GF-D8 (cell line): ENCODE measurements at places on chromosomes 11 and 22.
A peak's percentile ranks its signal among the peaks of the same experiment; 100 is the strongest.

DNA sequence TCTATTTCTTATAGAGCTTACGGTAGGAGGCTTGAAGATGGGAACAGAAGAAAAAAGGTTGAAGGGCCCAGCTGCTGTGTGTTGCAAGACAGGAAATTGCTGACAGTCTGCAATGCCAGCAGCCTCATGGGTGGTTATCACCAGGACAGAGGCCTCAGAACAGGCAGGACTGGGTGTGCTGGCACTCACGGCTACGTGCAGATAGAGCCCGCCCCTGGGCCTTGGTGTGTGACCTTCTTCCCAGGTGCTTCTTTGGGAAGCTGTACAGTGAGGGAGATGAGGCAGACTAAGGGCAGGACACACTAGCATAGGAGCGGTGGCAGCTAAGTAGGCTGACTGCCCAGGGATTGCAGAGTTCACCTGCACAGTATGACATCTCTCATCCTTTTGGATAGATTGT is 12.6 kb downstream of the PRAME start:
- DNase-seq, result peak; percentile 89

GRCh38 chr22:36738416-36739020 is 35.0 kb upstream of the CACNG2 start:
- DNase-seq, result no peak

DNA sequence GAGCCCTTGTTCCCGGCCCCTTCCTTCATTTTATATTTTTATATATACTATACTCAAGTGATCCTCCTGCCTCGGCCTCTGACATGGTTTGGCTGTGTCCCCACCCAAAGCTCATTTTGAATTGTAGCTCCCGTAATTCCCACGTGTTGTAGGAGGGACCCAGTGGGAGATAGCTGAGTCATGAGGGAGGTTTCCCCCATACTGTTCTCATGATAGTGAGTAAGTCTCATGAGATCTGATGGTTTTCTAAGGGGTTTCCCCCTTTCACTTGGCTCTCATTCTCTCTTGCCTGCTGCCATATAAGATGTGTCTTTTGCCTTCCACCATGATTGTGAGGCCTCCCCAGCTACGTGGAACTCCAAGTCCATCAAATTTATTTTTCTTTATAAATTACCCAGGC is 7.2 kb upstream of the ZNF280A start:
- DNase-seq, result no peak

DNA sequence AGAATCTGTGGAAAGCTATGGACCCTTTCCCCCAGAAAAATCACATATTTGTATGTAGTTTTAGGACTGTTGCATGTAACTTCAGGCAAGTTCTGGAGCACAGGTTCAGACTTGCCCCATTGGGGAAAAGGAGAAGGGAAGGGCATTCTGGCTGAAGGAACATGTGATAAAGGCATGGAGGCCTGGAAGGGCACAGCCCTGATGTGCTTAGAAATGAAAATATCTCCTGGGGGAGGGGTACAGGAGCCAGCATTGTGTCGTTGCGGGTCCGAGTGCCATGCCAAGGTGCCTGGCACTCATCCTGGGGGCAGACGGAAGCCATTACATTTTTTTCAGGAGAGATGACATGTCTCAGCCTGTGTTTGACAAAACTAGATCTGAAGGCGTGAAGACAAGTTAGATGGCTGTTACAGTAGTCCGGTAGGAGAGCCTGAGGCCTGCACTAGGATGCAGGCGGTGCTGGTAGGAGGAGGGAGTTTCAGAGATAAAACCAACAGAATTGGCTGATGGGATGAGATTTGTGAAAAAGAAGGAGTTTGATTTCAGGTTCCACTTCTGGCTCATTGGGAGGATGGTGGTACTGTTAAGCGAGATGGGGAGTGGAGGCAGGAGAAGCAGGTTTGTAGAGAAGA is 96.9 kb downstream of the TEAD1 start:
- DNase-seq, result no peak

- DNase-seq, result no peak
Observed at GRCh38 chr22:45218976-45219375, 21.7 kb downstream of the KIAA0930 start.

DNA sequence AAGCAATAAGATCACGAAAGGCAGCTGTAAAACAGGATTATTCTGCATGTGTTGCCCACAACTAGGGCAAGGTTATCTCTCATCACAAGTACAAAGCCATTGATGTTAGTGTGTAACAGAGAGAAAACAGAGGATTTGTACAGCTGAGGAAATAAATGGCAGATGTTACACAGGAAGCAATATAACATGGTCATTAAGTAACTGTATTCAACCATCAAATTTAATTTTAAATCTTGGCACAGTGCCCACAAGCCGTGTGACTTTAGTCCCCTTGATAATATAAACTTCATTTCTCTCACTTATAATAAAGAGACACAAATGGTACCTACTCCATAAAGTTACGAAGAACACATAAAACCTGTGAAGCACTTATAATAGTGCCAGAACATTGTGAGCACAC is 17.3 kb downstream of the OR51E2 start:
- no peak for DNase-seq
